ENCODE measurements at places on chromosomes 6 and 20. TPM values are rescaled to one million over a fixed set of nuclear protein-coding genes. Genes with fewer than 3 reads are reported as not detected.

Gene EFCAB8
- 0.30 TPM for total RNA-seq

Gene SLC17A2
- total RNA-seq, result not detected

Gene CST5
- not detected for total RNA-seq

Gene BPI
- 0.44 TPM for total RNA-seq

Gene SLC39A7
- total RNA-seq, result 76.0 TPM

DNA sequence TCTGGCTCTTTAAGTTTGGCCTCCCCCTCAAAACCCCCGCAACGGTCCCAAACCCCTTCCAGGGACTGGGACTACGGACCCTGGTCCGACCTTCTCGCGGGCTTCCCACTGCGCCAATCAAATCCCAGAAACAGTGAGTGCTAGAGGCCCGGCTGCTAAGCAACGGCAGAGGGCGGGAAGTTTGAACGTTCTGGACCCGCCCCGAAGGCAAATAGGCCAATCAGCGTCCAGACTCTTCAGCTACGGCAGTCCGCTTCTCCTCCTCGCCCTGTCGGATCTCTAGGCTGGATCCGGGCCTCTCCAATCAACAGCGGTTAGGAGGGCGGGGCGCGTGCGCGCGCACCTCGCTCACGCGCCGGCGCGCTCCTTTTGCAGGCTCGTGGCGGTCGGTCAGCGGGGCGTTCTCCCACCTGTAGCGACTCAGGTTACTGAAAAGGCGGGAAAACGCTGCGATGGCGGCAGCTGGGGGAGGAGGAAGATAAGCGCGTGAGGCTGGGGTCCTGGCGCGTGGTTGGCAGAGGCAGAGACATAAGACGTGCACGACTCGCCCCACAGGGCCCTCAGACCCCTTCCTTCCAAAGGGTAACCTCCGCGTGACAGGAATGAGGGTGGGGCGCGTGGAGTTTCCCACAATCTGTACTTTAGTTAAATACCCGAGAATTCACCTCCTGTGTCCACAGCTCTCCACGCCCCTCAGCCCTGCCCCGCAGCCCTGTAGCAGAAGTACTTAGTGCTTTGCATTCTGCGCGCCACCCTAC is at the start of gene MSH5:
Gene MSH5 (plus strand): TSS at position 367 of the 758 bp plus-strand sequence. CDS start 462 bp downstream, outside the sequence.
- peak within 1 kb of the TSS; percentile 90 for H3K4me3 ChIP-seq
- peak within 1 kb of the TSS; percentile 93 for H3K27ac ChIP-seq
- H3K36me3 ChIP-seq, result peaks cover 4% of the 10 kb centered on the region
- peaks cover 39% of the 10 kb centered on the region for H3K4me1 ChIP-seq

DNA sequence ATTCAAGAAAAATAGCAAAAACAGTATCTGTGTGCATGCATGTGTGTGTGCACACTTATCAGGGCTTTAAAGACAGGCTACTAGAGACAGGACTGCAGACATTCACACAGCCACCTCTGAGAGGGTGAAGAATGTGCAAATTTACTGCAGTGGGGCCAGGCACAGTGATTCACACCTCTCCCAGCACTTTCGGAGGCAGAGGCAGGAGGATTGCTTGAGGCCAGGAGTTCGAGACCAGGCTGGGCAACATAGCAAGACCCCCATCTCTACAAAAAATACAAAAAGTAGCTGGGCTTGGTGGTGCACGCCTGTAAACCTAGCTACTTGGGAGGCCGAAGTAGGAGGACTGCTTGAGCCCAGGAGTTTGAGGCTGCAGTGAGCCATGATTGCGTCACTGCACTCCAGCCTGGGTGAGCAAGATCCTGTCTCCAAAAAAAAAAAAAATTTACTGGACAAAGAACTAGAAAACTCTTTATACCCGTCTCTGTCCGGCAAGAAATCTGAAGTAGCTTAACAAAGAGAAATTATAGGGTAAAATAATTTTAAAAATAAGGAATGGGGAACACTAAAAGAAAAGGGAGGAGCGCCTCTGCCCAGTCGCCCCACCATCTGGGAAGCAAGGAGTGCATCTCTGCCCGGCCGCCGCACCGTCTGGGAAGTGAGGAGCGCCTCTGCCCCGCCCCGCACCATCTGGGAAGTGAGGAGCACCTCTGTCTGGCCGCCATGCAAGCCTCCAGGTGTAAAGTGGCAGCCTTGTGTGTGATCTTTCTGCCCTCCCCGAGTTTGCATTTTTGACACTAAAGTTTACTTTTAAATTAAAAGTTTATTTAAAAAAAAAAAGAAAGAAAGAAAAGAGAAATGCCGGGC is 105.1 kb downstream of the ZMYND8 start:
- peaks cover 13% of the 10 kb centered on the region for H3K4me1 ChIP-seq
- no peak for DNase-seq
- H3K27ac ChIP-seq, result no peak overlapping the region
- H3K36me3 ChIP-seq, result peaks cover 86% of the 10 kb centered on the region

DNA sequence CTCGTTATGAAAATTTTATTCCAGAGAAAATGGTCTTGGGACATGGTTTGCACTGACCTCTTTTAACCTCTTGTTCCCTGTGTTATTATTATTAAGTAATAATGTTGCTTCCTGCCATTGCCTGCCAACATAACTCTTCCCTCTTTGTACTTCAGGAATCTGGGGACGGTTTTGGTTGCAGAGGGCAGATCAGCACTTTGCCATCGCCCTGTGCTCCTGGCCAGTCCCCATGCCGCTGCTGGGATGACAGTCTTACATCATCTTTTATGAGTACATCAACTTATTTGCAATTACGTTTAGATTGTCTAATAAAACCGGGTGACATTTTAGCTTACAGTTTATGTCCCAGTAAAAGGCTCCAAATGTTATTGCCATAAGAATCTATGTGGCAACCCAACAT is 157.2 kb downstream of the CDH26 start:
- no peaks in the 10 kb centered on the region for H3K36me3 ChIP-seq
- H3K27me3 ChIP-seq, result peaks cover 3% of the 10 kb centered on the region
- DNase-seq, result no peak
- H3K4me3 ChIP-seq, result no peak overlapping the region

- H3K27me3 ChIP-seq, result no peaks in the 10 kb centered on the region
- DNase-seq, result no peak
- H3K36me3 ChIP-seq, result no peaks in the 10 kb centered on the region
- no peak overlapping the region for H3K27ac ChIP-seq
- no peak overlapping the region for H3K4me3 ChIP-seq
Measured at GRCh38 chr20:21682521-21682954, 22.9 kb upstream of the PAX1 start.

GRCh38 chr6:5084781-5085647 is at the start of gene PPP1R3G:
Gene PPP1R3G (plus strand): TSS chr6:5085341. CDS start chr6:5085486, 145 bp downstream.
- peaks cover 33% of the 10 kb centered on the region for H3K27me3 ChIP-seq
- H3K36me3 ChIP-seq, result no peaks in the 10 kb centered on the region
- H3K27ac ChIP-seq, result peak within 1 kb of the TSS; percentile 74
- H3K4me3 ChIP-seq, result peak within 1 kb of the TSS; percentile 69

DNA sequence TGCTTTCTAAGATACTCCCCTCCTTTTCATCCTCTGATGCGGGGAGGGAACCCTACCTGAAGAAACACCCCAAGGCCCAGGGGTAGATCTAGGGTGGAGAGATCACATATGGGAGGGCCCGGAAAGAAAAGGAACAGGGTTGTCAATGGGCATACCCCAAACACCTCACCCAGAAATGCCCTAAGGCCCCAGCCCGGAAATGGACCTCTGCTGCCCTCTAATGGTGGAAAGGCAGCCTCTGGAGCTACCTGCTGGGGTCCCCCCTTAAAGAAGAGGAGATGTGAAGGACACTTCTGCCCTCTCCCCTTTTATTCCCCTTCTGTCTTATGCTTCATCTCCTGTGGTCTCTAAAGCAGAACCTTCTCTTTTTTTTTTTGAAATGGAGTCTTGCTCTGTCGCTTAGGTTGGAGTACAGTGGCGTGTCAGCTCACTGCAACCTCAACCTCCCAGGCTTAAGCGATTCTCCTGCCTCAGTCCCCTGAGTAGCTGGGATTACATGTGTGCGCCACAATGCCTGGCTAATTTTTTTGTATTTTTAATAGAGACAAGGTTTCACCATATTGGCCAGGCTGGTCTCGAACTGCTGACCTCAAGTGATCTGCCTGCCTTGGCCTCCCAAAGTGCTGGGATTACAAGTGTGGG is 458 bp upstream of the ARMC12 start:
- H3K27me3 ChIP-seq, result no peaks in the 10 kb centered on the region
- peaks cover 35% of the 10 kb centered on the region for H3K4me1 ChIP-seq
- no peaks in the 10 kb centered on the region for H3K36me3 ChIP-seq
- DNase-seq, result peak; percentile 79

DNA sequence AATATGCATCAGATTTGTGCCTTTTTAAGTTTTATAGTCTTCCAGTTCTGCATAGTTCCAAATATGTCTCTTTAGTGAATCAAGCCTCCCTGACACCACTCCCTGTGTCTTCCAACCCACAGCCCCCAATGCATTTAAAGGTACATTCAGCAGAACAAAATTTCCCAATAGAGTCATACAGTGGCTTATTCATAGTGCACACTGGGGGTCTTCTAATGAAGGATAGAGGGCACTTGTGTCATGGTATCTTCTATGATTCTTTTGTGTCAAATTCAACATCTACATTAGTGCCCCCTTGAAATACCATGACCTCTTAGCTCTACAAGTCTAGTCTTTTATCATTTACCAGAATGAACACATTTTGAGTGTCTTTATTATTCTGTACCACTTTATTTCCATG is 33.8 kb downstream of the FLRT3 start:
- no peaks in the 10 kb centered on the region for H3K4me1 ChIP-seq
- no peak overlapping the region for H3K4me3 ChIP-seq
- H3K36me3 ChIP-seq, result no peaks in the 10 kb centered on the region

DNA sequence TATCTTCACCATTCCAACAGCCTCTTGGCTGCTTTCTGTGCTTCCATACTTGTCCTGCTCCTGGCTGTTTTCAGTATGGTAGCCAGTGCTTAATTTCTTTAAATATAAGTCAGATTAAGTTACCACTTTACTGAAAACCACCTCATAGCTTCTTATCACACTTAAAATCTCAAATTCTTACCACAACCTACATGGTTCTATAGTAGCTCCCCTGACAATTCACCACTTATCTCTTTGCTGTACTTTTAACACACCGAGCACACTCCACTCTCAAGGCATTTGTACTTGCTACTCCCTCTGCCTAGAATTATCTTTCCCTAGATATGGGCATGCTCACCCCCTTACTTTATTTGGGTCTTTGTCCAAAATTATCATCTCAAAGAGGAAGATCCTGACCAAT is 369.0 kb downstream of the TENT5A start:
- H3K4me1 ChIP-seq, result no peaks in the 10 kb centered on the region
- no peak overlapping the region for H3K27ac ChIP-seq
- no peak overlapping the region for H3K4me3 ChIP-seq
- H3K36me3 ChIP-seq, result no peaks in the 10 kb centered on the region
- no peaks in the 10 kb centered on the region for H3K27me3 ChIP-seq
- no peak for DNase-seq

- H3K4me3 ChIP-seq, result no peak overlapping the region
- no peaks in the 10 kb centered on the region for H3K36me3 ChIP-seq
- H3K4me1 ChIP-seq, result no peaks in the 10 kb centered on the region
Measured at GRCh38 chr6:106731144-106731842, 101.9 kb downstream of the QRSL1 start.

DNA sequence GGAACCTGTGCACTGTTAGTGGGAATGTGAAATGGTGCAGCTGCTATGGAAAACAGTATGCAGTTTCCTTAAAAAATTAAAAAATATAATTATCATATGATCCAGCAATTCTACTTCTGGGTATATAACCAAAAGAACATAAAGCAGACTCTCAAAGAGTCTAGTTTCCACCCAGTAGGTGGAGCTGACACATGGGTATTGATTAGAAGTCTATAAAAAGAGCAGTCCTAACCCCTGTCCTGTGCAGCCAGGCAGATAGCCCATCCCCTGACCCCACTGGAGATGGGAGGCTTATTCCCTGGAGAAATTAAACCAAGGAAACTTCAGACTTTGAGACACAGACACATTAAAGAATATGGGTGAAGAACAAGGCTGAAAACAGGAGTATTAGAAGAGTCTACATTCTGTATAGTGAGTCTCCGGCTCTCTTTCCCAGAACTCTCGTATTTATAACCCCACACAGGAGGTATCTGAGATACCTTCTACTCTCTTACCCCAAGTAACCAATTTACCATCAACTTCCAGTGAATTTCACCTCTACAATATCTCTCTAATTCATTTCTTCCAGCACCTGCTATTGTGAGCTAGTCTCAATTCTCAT is 92.3 kb downstream of the SEL1L2 start:
- no peaks in the 10 kb centered on the region for H3K36me3 ChIP-seq
- DNase-seq, result no peak

DNA sequence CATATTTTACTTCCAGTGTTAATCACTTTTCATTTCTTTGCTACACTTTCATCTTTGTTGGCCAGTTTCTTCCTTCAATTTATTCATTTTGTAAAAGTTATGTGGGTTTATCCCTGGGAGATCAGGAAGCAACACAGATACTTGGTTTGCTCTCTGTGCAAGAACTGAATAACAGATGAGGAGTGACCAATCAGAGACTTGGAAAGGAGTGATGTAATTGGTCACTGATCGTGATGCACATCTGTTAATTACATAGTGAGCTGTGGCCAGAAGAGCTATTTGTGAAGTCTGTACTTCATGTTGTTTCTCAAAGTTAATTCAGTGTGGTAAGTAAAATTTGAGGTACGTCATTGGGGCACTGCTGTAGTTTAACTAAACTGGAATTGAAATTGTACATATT is 21.3 kb downstream of the ANKRD6 start:
- no peak for DNase-seq
- no peaks in the 10 kb centered on the region for H3K27me3 ChIP-seq
- no peak overlapping the region for H3K4me3 ChIP-seq

GRCh38 chr20:35690265-35690664 is 8.9 kb downstream of the NFS1 start:
- no peaks in the 10 kb centered on the region for H3K4me1 ChIP-seq
- DNase-seq, result no peak
- H3K36me3 ChIP-seq, result peaks cover 97% of the 10 kb centered on the region
- H3K27ac ChIP-seq, result no peak overlapping the region
- H3K27me3 ChIP-seq, result no peaks in the 10 kb centered on the region
- no peak overlapping the region for H3K4me3 ChIP-seq

DNA sequence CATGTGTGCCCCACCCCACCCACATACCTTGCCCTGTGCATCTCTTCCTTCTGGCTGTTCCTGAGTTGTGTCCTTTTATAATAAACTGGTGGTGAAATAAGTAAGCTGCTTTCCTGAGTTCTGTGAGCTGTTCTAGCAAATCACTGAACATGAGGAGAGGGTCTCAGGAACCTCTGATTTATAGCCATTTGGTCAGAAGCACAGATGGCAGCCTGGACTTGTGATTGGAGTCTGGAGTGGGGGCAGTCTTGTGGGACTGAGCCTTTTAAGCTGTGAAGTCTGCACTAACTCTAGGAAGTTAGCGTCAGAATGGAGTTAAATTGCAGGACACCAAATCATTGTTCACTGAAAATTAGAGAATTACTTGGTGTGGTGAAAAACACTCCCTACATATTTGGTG is 245.4 kb downstream of the LRFN2 start:
- H3K36me3 ChIP-seq, result no peaks in the 10 kb centered on the region
- peaks cover 4% of the 10 kb centered on the region for H3K27me3 ChIP-seq
- H3K4me1 ChIP-seq, result no peaks in the 10 kb centered on the region
- no peak overlapping the region for H3K4me3 ChIP-seq

DNA sequence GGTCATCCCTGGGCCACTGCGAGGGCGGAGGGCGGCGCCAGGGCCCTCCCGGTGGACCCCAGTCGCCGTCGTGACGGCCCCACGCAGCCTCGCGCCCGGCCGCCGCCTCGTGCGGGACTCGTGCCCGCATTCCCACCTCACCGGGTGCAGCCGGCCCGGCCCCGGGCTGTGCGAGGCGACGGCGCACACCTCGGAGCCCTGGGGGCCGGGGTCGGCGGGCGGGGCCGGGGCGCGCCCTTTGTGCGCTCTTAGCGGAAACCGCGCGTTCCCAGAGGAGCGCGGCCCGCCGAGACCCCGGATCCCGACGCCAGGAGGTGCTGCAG is 5.5 kb upstream of the DLL1 start:
- peaks cover 73% of the 10 kb centered on the region for H3K27me3 ChIP-seq
- peaks cover 48% of the 10 kb centered on the region for H3K4me1 ChIP-seq
- peak overlapping the region; percentile 59 for H3K4me3 ChIP-seq
- no peak for DNase-seq
- H3K27ac ChIP-seq, result no peak overlapping the region
- no peaks in the 10 kb centered on the region for H3K36me3 ChIP-seq

Data from lower lobe of right lung (tissue), 2 donors.